ENCODE measurements at places on chromosomes 3 and 15.

GRCh38 chr3:127722091-127722784 lies 49.5 kb downstream of the ABTB1 start:
- DNase-seq, result peak; percentile 35

DNA sequence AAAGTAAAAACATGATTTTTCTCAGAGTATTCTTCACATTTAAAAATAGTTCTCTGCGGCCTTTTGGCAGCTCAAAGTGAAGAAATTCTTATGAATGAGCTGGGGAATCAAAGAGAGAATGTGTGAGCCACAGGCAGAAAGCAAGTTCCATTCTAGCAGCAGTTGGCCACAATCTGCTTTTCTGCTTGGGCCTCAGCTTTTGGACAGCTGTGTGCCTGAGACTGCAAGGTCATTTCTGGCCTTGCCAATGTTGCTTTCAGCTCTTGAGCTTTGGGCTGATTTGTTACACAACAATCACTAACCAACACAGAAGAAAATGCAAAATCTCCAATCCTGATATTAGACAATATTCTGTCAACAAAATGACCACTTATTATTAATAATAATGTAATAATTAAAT lies 14.4 kb upstream of the TM4SF4 start:
- no peak for DNase-seq

DNA sequence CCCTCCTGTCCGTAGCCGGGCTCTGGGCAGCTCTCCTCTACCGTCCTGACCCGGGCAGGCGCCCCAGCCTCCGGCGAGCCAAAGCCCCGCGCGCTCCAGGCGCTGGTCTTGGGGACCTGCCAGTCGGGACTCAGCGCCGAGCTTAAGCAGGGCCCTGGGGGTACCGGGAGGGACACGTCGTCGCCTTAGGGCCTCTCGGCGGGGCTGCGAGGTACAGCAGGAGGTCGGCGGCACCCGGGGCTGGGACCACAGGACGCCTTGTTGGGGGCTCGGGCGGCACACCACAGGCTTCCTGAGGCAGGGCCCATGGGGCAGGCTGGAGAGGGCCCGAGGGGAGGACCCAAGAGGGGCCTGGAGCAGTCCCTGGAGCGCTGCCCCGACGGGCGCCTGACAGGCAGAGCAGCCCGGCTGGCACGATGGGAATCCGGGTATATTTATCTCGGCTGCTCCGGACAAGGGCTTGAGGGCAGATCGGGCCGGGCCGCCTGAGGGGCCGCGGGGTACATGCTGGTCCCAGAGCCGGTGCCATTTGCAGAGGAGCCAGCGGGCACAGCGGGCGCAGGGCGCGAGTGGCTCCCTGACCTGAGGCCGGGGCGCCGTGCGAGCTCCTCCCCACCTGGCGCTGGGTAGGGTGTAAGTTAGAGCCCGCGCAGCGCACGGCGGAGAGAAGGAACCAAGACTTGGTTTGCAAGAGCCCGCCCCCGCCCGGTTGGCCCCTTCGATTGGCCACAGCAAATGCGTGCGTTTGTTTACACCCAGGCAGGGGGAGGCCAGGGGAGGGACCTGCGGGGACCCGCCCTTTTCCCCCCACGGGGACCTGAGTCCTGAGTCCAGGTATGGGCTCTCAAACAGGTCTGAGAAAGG lies 574 bp downstream of the SLC38A3 start:
- no peak for DNase-seq

DNA sequence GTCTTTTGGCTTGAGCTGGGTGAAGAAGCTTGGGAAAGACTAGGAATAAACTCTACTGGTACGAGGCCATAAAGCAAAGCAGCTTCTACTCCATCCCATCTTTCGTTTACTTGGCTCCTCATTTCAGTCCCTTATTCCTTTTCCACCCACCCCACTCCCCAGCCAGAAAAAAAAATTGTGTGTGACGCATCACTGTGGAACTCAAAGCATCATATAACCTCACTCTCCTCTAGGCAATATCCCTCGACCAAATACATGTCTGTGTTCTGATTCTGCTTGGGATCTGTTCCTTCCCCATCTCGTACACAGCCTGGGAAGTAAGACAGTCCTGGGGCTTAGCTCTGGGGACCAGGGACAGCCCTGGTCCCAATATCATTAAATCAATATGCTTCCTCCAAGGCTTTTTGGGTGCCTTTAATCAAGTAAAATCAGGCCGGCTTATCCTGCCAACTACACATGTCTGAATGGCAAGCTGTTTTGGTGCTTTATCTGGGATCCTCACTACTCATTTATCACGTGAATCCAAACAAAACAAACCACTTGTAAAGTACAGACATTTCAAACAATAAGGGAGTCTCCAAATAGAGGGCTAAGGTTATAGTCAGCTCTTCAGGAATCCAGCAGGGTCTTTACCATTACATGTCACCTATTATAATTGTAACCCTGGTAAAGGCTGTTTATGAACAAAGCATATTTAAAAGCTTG lies 74.9 kb upstream of the ZBED2 start:
- no peak for DNase-seq

- DNase-seq, result no peak
Measured at GRCh38 chr3:75001330-75001729, 386.9 kb upstream of the CNTN3 start.

DNA sequence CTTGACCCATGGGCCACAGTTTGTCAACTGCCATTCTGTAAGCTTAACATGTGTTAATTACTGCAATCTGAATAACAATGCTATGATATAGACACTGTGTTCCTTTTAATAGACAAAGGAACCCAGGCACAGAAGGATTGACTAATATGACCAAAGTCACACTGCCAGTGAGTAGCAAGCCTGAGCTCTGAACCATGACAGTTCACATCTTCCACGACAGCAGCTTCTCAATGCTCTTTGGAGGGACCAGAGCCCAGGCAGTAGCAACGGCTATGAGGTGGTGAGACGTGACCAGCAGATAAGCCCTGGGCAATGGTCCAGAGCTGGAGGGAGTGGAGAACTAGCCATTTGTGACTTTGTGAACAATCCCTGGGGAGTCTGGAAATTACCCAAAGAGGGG lies 19.4 kb downstream of the CA12 start:
- DNase-seq, result no peak
